ENCODE measurements at places on chromosomes 4 and X.

GRCh38 chr4:138499627-138500026, 257.5 kb upstream of the SLC7A11 start:
- no peak for DNase-seq

GRCh38 chr4:74490736-74491135, 45.8 kb downstream of the AREG start:
- DNase-seq = no peak

- no peak for DNase-seq
These were observed 48.4 kb downstream of the AKAP4 start for GRCh38 chrX:50152456-50152855.

DNA sequence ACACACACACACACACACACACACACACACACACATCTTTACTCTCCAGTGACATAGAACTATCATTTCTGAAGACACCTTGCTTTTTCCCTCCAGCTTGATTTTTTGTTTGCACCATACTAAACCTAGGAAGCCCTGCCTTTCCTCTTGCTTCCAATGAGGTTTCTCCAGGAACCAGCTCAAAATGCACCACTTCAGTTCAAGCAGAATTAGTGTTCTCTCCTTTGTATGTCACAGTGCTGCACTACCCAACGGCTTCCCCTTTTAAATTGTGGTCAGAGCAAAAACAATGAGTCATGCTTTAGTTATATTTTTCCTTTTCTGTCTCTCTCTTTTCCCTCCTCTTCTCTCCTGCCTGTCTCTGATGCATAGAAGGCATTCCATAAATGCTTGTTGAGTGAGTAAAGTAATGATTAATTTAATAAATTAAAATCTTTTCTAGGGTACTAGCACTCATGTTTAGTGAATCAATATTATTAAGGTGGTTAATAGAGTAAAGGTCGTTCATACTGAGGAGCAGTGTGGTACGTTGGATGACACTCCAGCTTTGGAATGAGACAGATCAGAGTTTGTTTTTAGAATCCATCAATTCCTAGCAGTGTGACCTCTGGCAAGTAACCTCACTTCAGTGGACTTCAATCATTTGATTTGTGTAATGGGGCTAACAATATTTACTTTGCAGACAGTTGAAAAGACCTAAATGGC, 5.9 kb downstream of the RTL3 start:
- DNase-seq = no peak

DNA sequence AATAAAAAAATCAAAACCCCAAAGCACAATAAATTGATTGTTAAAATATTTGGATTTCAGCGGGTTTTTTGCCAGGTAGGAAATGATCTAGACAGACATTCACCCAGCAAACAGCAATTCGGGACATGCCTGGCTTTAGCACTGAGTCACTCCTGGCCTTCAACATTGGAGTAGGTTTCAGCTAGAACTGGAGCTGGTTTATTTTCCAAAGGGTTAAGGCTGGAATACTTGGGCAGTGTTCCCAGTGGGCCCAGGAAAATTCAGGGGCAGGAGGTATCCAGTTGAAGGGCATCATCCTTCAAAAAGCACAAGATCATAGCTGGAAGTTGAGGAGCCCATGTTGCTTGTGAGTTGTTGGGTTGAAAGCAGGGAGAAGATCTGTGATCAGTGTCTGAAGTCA, 41.0 kb downstream of the TXLNG start:
- DNase-seq = no peak

GRCh38 chr4:83252782-83253405, 31.7 kb downstream of the COQ2 start:
- DNase-seq = peak; percentile 54

GRCh38 chrX:135086197-135086854, 34.0 kb downstream of the ETDB start:
- DNase-seq = no peak

DNA sequence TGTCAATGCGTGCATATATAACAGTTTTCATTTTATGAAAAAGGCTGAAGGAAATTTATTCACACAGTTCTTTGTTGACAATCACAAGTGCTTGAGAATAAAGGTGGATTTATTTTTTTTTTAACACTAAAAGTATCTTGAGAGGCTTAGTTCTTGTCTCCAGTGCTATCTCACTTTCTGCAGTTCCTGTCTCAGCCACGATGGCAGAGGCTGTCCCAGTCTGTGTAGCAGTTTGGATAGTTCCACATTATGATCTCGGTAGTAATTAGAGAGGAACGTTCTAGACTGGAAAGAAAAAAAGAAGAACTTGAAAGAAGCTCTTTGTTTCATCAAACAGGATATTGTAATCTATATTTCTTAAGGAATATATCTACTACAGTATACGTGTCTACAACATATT, 229.0 kb downstream of the UGT8 start:
- DNase-seq = no peak

Measured in stimulated activated CD4-positive, alpha-beta T cell treated with anti-CD3 and anti-CD28 coated beads, Interleukin-1b, Interleukin-23, amount 100 ng/mL, for 1 hour (primary cell).